ENCODE measurements at places on chromosomes 5 and 9. TPM values are rescaled to one million over a fixed set of nuclear protein-coding genes. Genes with fewer than 3 reads are reported as not detected.

ATP10B gene
- total RNA-seq, result not detected

CHSY3 gene
- 10.9 TPM for total RNA-seq

CREBRF gene
- total RNA-seq, result 8.9 TPM

MCC gene
- 59.5 TPM for total RNA-seq

ACER2 gene
- total RNA-seq, result 10.9 TPM

LRRC19 gene
- total RNA-seq, result not detected

SAP30L gene
- total RNA-seq, result 30.3 TPM

CATSPER3 gene
- total RNA-seq, result not detected

CNOT8 gene
- 68.2 TPM for total RNA-seq

GGTA1 gene
- not detected for total RNA-seq

PTPRD gene
- 1.8 TPM for total RNA-seq

SPRY4 gene
- 42.0 TPM for total RNA-seq

CNTRL gene
- 5.1 TPM for total RNA-seq

SHOC1 gene
- total RNA-seq, result not detected

RAB3C gene
- not detected for total RNA-seq

CCDC112 gene
- 2.2 TPM for total RNA-seq

SLC31A1 gene
- total RNA-seq, result 33.5 TPM

VCAN gene
- total RNA-seq, result 976 TPM

C5orf58 gene
- total RNA-seq, result not detected

TAF11L10 gene
- total RNA-seq, result not detected

PCDHB7 gene
- total RNA-seq, result 0.16 TPM

IGIP gene
- total RNA-seq, result 5.8 TPM

FBXW2 gene
- total RNA-seq, result 30.1 TPM

C5orf34 gene
- 4.2 TPM for total RNA-seq

PCDHA1 gene
- total RNA-seq, result not detected

TMEM141 gene
- total RNA-seq, result 151 TPM

KYAT1 gene
- total RNA-seq, result 2.9 TPM

SMIM33 gene
- total RNA-seq, result not detected

ZNF484 gene
- 4.7 TPM for total RNA-seq

SPATA31E1 gene
- total RNA-seq, result not detected

PCDHB15 gene
- total RNA-seq, result 1.8 TPM

RFESD gene
- total RNA-seq, result 0.16 TPM

HCN1 gene
- not detected for total RNA-seq

SPINK6 gene
- not detected for total RNA-seq

SNCAIP gene
- not detected for total RNA-seq

BAAT gene
- not detected for total RNA-seq

PAIP1 gene
- total RNA-seq, result 62.1 TPM

JAKMIP2 gene
- total RNA-seq, result not detected

RNF180 gene
- total RNA-seq, result 2.5 TPM

CMYA5 gene
- total RNA-seq, result 0.18 TPM

PCDHGC4 gene
- total RNA-seq, result under 0.01 TPM

EPB41L4B gene
- total RNA-seq, result 1.8 TPM

F2RL1 gene
- 35.8 TPM for total RNA-seq

FUT7 gene
- not detected for total RNA-seq

GEMIN5 gene
- total RNA-seq, result 11.2 TPM

ADAMTS12 gene
- total RNA-seq, result 39.0 TPM

WWC1 gene
- total RNA-seq, result 7.8 TPM

KLHL9 gene
- total RNA-seq, result 25.9 TPM

HSD17B3 gene
- total RNA-seq, result not detected

SH3TC2 gene
- total RNA-seq, result 7.4 TPM

KIF24 gene
- 2.8 TPM for total RNA-seq

ARHGEF39 gene
- total RNA-seq, result 0.18 TPM

GCNT4 gene
- 3.4 TPM for total RNA-seq

SPACA9 gene
- 3.4 TPM for total RNA-seq

HARS2 gene
- total RNA-seq, result 25.1 TPM

PDLIM4 gene
- 19.4 TPM for total RNA-seq

SYNPO gene
- total RNA-seq, result 86.0 TPM

HRH2 gene
- not detected for total RNA-seq

GADD45G gene
- 1.4 TPM for total RNA-seq

Measured in cardiac atrium fibroblast (primary cell).